GM12892 (cell line): ENCODE measurements at places on chromosomes 2 and 18.

DNA sequence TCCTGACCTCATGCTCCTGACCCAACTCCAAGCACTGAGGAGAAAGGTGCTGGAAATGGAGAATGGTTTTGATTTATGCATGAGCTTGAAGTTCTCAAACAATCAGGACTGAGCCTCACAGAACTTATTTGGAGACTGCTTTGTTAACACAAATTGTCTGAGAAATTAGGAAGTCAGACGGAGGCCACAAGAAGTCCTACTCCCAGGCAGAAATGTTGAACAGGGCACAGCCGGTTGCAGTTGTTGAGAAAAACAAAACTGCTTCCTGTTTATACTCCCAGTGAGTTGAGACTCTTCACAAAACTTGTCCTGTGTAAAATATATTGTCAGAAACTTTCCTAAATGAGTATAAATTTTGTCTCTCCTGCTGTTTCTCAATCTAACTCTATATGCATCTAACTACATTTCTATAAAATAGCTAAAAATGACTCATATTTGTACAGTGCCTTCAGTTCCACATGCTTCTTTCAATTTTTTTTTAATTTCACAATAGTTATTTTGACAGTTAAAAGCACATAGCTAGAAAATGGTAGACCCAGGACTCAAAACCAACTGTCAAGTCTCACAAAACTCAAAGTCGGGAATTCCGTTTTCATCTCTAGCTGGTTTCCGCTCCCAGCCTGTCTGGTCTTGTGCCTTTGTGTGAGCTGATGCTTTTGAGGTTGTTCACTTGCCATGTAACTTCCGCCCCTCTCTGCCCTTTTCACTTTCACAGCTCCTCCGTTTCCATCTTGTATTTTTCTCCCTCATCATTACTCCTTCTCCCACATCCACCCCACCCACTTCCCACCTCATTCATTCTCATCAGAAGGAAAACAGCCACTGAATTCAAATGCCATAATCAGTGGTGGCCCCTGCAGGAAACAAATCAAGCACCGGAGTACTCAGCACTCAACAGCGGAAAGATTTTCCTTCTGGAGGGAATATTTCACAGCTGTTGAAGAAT lies 215.0 kb downstream of the SUCLG1 start:
- DNase-seq = no peak

DNA sequence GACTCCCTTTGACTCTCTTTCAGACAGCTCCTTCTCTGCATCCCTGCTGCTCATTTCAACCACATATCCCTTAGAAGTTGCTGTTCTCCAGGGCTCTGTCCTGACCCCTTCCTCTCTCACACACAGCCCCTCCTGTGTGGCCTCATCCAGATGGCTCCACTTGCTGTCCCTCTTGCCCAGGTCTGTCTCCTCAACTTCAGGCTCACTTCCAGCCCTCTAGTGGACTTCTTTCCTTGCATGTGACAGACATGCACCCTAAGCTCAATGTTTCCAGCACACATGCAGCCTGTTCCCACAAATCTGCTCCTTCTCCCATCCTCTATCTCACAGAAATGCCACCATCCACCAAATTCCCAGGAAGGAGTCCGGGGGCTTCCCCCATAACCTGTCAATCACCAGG lies 9.0 kb upstream of the MRPL19 start:
- no peak for DNase-seq

- no peak for DNase-seq
Measured at GRCh38 chr2:219957820-219958219, 330.4 kb downstream of the SLC4A3 start.

DNA sequence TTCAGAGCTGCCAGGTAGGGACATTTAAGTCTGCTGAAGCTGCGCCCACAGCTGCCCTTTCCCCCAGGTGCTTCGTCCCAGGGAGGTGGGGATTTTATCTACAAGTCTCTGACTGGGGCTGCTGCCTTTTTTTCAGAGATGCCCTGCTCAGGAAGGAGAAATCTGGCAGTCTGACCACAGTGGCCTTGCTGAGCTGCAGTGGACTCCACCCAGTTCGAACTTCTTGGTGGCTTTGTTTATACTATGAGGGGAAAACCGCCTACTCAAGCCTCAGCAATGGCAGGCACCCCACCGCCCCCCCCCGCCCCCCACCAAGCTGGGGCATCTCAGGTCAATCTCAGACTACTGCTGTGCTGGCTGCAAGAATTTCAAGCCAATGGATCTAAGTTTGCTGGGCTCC lies 458.1 kb upstream of the RAB12 start:
- DNase-seq = no peak

DNA sequence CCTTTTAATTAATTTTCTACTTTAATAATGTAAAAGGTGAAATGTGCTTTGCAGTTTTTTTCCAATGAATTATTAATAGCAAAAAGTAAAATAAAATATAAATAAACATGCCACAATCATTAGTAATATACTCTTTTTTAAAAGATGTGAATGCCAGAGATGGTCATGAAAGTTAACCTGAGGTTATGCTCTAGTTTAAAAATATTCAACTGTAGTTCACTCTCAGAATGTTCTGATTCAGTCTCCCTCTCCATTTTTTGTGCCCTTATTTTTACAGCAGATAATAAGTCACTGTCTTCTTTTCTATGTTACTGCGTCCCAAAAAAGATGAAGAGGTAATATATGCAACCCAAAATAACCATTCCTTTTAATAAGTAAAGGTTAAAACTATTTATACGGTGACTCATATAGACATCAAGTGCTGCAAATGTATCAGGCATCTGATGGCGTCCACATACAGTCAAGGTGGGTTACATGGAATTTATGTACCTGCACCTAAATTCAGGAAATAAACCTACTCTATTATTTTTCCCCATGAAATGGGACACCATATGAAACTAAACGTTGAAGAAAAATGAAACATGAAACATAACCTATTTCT lies 153.6 kb upstream of the ZNF804A start:
- no peak for DNase-seq

- no peak for DNase-seq
Measured at GRCh38 chr2:240918258-240919091, 12.3 kb downstream of the CROCC2 start.

- DNase-seq = no peak
Measured at GRCh38 chr2:121489284-121489683, 41.4 kb upstream of the RNU4ATAC start.

GRCh38 chr2:190637281-190637734 lies 11.6 kb upstream of the NAB1 start:
- DNase-seq = no peak

DNA sequence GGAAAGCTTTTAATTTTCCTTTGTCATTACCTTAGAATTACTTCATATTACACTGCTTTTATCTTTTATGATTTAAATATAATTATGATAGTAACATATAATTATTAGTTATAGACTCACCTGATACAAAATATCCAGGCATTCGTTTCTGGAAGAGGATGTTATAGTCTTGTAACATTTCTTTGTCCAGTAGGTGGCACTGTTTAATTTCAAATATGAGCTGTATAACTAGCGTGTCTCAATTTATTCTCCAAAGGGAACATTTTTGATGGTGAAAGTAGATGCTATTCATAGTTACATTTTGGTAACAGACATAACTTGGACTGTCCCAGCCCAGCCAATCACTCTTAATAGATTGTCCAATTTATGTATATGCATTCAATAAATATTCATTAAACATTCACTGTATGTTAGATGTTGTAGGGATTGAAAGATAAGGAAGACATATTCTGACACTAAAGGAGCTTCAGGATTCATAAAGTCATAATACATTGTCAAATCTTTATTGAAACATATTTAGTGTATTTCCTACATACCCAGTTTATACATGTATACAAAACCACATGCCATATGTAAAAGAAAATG lies 19.2 kb downstream of the DAW1 start:
- DNase-seq = no peak

DNA sequence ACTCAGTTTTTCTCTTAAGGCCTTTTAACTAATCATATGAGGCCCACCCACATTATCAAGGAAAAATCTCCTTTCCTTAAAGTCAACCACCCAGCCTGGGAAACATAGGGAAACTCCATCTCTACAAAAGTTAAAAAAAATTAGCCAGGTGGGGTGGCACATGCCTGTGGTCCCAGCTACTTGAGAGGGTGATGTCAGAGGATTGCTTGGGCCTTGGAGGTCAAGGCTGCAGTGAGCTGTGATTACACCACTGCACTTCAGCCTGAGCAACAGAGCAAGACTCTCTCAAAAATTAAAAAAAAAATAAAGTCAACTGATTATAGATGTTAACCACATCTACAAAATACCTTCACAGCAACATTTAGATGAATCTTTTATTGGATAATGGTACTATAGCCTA lies 5.8 kb downstream of the DPYSL5 start:
- DNase-seq = no peak

GRCh38 chr18:67896451-67896850 lies 379.9 kb upstream of the DSEL start:
- DNase-seq = no peak

DNA sequence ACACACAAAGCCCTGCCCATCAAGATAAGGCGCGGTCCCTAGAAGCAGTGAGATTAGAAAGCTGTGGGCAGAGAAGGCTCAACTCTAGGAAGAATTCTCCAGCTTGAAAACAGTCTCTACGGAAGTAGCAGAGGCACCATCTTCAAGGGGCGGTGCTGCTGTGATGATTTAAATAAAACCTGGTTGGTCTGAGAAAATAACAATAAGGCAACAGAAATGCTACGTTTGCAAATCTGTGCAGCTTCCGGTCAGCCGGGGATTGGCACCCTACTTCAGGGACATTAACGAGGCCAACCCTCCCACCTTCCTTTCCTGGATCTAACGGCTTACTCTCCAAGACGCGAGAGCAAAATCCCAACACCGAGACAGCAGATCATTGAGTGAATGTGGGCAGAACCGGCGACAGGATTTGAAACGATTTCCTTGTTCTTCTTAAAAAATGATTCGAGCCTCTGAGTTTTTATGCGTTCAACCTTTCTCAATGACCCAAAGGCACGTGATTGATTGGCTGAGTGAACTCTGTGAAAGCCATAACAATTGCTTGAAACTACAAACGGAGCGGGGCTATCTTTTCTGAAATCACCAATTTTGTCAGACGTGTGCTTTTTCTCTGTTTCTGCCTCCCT lies 93.7 kb upstream of the ZNF516 start:
- no peak for DNase-seq

- no peak for DNase-seq
Measured at GRCh38 chr2:25234738-25235137, 66.4 kb upstream of the POMC start.
